ENCODE measurements at places on chromosomes 2 and 18.

- no peak for DNase-seq
Measured at GRCh38 chr2:121043827-121044222, 241.2 kb downstream of the TFCP2L1 start.

DNA sequence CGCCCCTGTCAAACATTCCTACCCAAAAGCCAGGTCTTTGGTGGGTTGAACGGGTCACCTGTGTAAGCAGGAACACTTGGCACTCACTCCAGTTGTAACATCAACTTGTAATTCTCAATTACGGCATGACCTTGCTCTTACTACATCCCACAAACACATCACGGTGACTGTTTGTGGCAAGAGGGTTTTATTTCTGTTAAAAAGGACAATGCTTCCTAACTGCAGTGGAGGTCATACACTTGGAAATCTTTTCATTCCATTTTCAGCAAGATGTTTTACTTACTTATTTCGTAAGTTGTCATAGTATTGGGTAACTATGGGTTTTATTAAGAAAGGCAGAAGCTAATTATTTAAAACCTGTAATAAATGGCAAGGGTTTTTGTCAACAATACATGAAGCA lies 126.1 kb downstream of the ZNF516 start:
- DNase-seq, result no peak

DNA sequence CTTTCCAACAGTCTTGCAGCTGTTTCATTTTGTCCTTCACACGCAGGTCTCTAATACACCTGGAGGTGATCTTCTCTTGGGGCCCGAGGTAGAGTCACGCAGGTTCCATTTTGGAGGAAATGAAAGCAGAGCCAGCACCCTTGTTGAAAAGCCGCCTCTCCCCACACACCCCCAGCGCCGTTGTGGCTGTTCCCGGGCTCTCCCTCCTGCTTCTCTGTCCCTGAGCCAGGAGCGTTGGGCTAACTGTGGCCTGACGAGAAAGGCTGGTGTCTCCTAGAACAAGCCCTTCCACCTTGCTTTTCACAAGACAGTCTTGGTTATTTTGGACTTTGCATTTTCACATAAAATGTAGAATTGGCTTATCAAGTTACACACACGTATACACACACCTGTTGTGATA lies 16.3 kb downstream of the SNED1 start:
- DNase-seq, result no peak

DNA sequence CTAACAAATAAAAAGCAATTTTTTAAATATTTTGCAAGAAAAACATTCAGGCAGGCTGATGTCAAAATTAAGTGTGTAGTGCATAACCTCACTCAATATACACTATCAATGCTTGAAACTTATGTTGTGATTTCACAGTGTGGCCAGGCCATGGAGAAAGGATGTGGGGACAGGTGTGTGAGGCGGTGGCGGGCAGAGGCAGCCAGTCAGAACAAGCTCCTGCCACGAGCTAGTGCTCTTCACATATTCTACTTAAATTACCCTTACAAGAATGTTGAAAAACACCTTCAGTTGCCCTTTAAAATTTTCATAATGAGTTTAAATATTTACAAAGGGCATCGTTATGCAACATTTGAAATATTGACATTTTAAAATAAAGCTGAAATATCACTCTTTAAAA lies 43.2 kb downstream of the CYB5A start:
- DNase-seq, result no peak

- no peak for DNase-seq
Measured at GRCh38 chr2:145199042-145199441, 679.1 kb upstream of the ZEB2 start.

DNA sequence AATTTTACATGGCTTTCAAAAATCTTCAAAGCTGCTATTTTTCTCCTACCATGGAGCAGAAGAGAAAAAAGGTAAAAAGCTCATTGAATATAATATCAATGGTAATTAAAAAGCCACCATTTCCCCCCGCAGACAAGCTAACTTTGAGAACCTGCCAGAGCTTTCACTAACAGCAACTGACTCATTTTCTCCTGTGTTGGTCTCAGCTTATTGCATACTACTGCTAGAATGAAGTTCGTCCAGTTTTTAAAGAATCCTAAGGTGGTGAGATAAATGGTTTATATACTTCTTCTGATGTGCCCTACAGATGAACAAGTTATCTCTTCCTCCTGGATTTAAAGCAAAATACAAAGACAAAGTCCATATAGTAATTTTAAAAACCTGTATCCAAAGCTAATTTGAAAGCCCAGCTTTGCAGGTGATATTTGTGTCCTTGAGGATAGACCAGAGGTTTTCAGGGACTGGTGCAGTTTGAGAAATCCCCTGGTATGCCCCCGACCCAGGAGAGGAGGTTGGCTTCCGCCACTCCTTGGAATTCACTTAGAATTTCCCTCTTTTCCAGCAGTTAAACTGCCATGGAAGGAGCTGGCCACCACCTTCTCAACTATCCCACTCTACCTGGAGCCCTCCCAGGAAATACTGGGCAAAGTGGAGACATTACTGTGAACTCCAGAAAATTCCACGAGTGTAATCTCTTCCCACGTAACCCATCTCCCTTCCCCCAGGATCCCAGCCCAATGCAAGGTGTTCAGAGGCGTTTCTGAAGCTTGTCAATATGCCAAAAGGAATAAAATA lies 17.5 kb downstream of the YPEL5 start:
- DNase-seq, result no peak
